ENCODE measurements at places on chromosomes 13 and 19.

GRCh38 chr19:18176367-18177310, 3.0 kb downstream of the IFI30 start:
- DNase-seq, result no peak

DNA sequence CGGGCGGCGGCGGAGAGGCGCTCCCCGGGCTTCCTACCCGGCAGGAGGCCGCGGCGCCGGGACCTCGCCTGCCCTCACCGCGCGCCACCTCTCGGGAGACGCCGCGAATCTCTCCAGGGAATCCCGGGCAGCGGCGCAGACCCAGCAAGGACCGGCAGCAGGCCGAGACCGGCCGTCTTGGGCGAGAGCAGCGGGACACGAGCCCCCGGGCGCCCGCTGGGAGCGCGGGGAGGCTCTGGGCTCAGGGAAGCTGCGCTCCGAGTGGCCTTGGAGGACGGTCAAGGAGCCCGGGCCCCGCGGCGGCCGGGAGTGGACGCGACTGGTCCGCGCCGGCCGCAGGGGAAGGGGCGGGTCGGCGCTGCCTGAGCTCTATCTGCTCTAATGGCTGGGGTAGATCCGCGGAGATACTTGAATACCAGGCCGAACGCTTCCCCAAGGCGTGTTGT, 14.7 kb downstream of the CDX2 start:
- no peak for DNase-seq

- no peak for DNase-seq
These were observed 25.9 kb upstream of the SLC46A3 start for GRCh38 chr13:28744656-28745055.

- no peak for DNase-seq
These were observed 43.0 kb downstream of the CARS2 start for GRCh38 chr13:110662777-110663443.

GRCh38 chr13:92769046-92769445, 457.6 kb upstream of the GPC6 start:
- DNase-seq, result no peak

DNA sequence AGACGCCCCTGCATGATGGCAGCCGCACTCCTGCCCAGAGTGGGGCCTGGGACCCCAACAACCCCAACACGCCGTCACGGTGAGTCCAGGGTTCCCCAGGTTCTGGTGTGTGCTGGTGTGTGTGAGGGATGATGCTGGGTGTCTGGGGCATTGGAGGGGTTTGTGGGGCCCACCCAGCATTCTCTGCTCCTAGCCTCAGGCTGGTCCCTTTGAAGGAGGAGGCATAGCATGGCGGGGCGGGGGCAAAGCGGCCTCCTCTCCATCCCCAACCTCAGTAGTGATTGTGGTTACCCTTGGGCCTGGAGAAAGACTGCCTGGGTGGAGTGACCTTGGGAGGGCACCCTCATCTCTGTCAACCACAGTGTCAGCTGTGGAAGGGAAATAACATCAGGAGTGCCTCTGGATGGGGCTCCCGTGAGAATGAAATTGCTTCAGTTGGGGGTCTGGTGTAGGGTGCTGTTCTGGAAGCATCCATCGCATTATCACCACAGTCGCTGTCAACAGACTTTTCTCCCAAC, 7.1 kb upstream of the TIMM50 start:
- no peak for DNase-seq

GRCh38 chr19:50669302-50670101, 20.3 kb downstream of the C19orf81 start:
- DNase-seq, result no peak

GRCh38 chr13:41554180-41554579, 96.8 kb downstream of the RGCC start:
- DNase-seq, result no peak

All from NCI-H1694 (cell line).